Activated naive CD8-positive, alpha-beta T cell treated with anti-CD3 and anti-CD28 coated beads for 36 hours (primary cell): ENCODE measurements at places on chromosomes 6 and 20.

- no peak overlapping the region for H3K27ac ChIP-seq
- H3K4me3 ChIP-seq: no peak overlapping the region
- no peaks in the 10 kb centered on the region for H3K27me3 ChIP-seq
- no peaks in the 10 kb centered on the region for H3K36me3 ChIP-seq
- no peak for DNase-seq
These were observed 391.6 kb downstream of the TAF4 start for GRCh38 chr20:61674121-61674520.

DNA sequence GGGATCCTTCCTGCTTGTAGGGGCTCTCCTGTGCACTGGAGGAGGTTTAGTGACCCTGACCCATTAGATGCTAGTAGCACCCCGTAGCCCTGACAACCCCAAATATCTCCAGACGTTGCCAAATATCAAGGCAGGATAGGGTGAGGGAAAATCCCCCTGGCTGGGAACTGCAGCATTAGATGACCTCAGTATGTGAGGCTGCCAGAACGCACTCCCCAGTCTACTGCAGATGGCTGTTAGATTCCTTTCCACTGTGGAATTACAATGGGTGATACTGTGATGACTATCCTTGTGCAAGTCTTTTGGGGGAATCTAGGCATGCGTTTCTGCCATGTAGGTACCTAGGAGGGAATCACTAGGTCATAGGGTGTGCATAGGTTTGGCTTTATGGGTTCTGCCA lies 226.3 kb upstream of the KCNG1 start:
- H3K4me3 ChIP-seq: no peak overlapping the region
- no peak for DNase-seq
- H3K4me1 ChIP-seq: no peaks in the 10 kb centered on the region
- H3K27ac ChIP-seq: no peak overlapping the region

- peaks cover 6% of the 10 kb centered on the region for H3K4me1 ChIP-seq
- no peak overlapping the region for H3K27ac ChIP-seq
- H3K36me3 ChIP-seq: no peaks in the 10 kb centered on the region
- no peak for DNase-seq
- no peak overlapping the region for H3K4me3 ChIP-seq
- H3K27me3 ChIP-seq: peaks cover 27% of the 10 kb centered on the region
These were observed 59.9 kb upstream of the TENT5A start for GRCh38 chr6:81812401-81812800.

GRCh38 chr20:63539092-63539430 lies 1.9 kb upstream of the PTK6 start:
- no peak for DNase-seq
- no peak overlapping the region for H3K4me3 ChIP-seq
- no peak overlapping the region for H3K27ac ChIP-seq
- no peaks in the 10 kb centered on the region for H3K27me3 ChIP-seq
- H3K36me3 ChIP-seq: no peaks in the 10 kb centered on the region
- H3K4me1 ChIP-seq: peaks cover 5% of the 10 kb centered on the region

DNA sequence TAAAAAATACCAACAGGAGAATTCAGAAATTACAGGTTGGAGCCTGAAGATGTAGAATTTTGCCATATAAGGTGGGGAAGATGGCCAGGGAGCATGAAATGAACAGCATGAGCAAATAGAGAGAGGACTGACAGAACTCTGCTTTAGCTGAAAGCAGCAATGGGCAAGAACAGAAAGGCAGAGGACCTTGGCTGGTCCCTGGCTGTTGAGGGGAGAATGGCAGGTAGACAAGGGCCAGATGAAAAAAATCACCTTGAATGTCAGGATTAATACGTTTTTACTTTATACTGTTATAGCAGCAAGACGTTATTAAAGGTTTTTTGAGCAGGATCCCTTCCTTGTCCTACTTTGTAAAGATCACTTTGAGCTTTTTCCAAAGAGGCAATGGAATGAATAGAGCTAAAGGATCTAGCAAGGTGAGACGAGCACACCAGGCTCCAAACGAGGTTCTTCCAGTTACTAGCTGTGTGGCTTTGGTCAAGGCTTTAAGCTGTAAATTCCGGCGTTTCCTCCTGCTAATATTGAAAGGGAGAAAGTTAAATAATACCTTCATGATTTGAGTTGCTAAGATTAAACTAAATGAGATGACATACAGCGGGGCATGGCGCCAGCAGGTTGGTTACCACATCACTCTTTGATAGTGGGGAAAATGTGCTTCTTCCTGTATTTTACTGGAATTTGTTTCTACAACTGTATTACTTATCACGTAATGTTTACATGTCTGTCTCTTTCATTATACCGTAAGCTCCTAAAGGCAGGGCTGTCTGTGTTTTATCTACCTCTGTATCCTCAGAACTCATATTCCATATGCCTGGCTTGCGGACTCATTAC lies 776 bp downstream of the PPIL1 start:
- peaks cover 42% of the 10 kb centered on the region for H3K36me3 ChIP-seq
- peak overlapping the region; percentile 100 for H3K27ac ChIP-seq
- peaks cover 42% of the 10 kb centered on the region for H3K4me1 ChIP-seq
- H3K4me3 ChIP-seq: peak overlapping the region; percentile 97
- no peaks in the 10 kb centered on the region for H3K27me3 ChIP-seq

DNA sequence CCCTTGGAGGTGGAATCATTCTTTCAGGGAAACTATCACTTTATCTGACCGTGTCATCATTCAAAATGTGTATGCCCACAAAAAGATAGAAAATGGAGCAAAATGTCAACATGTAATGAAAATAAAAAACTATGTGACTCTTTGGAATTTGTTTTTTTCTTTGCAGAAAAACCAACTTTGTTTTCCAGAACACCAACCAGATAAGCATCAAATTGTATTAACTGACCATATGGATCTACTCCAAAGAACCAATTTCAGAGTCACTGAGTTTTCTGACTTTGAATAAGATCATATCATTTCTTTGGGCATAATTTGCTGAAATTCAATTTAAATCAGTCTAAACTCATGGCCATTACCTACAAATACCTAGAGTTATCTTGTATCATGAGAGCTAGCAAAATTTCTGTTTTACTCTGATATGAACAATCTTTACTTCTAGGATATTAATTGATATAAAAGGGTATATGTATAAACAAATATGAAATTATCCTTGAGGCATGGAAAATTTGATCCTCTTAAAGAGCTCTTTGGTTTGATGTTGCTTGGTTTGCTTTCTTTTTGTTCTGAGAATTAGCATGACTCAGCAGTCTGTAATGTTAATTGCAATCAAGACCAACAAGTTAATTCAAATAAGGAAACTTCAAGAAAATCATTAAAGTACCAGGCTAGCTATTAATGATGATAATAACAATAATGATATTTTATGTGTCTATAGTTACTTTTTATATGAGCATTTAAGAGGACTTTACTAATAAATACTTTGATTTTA lies 444.4 kb upstream of the MARCKS start:
- no peaks in the 10 kb centered on the region for H3K4me1 ChIP-seq
- no peak overlapping the region for H3K4me3 ChIP-seq
- H3K27ac ChIP-seq: no peak overlapping the region
- no peaks in the 10 kb centered on the region for H3K36me3 ChIP-seq
- no peaks in the 10 kb centered on the region for H3K27me3 ChIP-seq

DNA sequence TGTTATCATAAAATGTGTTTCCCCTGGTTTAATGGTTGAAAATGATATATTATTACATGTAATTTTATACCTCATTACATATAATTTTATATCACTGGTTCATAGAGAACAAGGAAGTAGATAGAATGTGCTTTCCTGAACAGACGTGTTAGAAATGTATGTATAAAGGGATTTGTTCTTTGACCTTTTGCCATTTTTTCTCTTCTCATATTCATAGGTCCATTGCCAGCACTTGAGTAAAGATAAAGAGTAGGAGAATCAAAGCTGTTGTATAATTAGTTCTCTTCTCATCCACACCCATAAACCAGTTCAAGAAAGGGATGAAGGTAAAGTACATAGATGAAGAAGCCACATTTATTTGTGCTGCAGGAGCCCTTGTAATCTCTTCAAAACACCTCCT lies 46.7 kb downstream of the RNF217 start:
- H3K27me3 ChIP-seq: peaks cover 11% of the 10 kb centered on the region
- DNase-seq: no peak
- no peaks in the 10 kb centered on the region for H3K36me3 ChIP-seq
- no peak overlapping the region for H3K4me3 ChIP-seq

- no peaks in the 10 kb centered on the region for H3K27me3 ChIP-seq
- H3K4me1 ChIP-seq: peaks cover 4% of the 10 kb centered on the region
- no peak for DNase-seq
- H3K27ac ChIP-seq: no peak overlapping the region
These were observed 164.9 kb downstream of the ARHGAP18 start for GRCh38 chr6:129544892-129545612.

DNA sequence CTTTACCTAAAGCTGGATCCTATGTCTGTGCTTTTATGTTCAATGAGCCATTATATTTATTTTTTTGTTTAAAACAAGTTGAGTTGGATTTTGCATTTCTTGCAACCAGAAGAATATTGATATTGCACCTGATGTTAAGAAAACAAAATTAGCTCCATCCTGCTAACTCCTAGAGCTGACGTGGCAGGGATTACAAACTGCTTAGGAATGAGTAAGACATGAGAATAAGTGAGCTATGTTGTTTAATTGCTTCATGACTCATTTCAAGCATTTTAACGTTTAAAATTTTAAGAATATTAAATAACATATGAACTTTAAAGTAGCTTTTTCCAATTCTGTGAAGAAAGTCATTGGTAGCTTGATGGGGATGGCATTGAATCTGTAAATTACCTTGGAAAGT lies 663.5 kb downstream of the EPM2A start:
- no peak for DNase-seq
- no peak overlapping the region for H3K4me3 ChIP-seq
- peaks cover 27% of the 10 kb centered on the region for H3K27me3 ChIP-seq
- no peaks in the 10 kb centered on the region for H3K4me1 ChIP-seq
- no peaks in the 10 kb centered on the region for H3K36me3 ChIP-seq

DNA sequence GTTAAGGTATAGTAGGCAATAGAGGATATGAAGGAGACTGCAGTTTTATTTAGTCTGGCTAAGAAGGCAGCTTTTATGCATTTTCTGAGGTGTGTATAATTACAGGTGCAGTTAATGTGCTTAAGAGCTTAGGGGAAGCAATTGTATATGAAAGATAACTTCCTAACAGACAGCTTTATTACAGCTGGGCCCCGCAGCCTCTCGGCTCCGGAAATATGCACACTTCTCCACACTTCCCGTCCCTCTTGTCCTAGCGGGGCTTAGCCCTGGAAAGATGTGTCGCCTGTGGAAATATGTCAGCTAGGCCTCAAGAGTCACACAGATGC lies 178.4 kb upstream of the ARID1B start:
- no peak overlapping the region for H3K4me3 ChIP-seq
- no peak overlapping the region for H3K27ac ChIP-seq
- H3K27me3 ChIP-seq: no peaks in the 10 kb centered on the region
- no peaks in the 10 kb centered on the region for H3K36me3 ChIP-seq
- H3K4me1 ChIP-seq: peaks cover 2% of the 10 kb centered on the region

- no peak for DNase-seq
- H3K27me3 ChIP-seq: peaks cover 12% of the 10 kb centered on the region
- H3K4me1 ChIP-seq: no peaks in the 10 kb centered on the region
- H3K27ac ChIP-seq: no peak overlapping the region
These were observed 84.3 kb upstream of the THBS2 start for GRCh38 chr6:169337886-169338445.

DNA sequence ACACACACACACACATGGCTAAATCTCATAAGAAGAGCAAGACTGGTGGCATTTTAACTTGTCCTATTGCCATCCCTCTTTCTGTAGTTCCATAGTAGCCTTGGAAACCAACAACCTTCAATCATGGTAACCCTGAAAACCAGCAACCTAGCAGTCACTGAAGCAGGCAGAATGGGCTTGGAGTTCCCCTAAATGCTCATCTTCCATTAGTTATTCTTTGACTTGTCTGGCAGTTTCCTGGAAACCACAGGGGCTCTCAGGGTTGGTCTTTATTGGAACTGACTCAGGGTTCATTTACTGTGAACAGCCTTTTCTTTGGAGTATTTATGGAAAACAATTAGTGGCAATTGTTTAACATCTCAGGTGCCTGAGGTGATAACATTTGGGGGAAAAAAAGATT lies 19.4 kb upstream of the BRPF3 start:
- H3K27me3 ChIP-seq: no peaks in the 10 kb centered on the region
- H3K4me3 ChIP-seq: no peak overlapping the region
- H3K27ac ChIP-seq: peak overlapping the region; percentile 49
- H3K4me1 ChIP-seq: peaks cover 9% of the 10 kb centered on the region
- peak; percentile 26 for DNase-seq
- peaks cover 41% of the 10 kb centered on the region for H3K36me3 ChIP-seq

DNA sequence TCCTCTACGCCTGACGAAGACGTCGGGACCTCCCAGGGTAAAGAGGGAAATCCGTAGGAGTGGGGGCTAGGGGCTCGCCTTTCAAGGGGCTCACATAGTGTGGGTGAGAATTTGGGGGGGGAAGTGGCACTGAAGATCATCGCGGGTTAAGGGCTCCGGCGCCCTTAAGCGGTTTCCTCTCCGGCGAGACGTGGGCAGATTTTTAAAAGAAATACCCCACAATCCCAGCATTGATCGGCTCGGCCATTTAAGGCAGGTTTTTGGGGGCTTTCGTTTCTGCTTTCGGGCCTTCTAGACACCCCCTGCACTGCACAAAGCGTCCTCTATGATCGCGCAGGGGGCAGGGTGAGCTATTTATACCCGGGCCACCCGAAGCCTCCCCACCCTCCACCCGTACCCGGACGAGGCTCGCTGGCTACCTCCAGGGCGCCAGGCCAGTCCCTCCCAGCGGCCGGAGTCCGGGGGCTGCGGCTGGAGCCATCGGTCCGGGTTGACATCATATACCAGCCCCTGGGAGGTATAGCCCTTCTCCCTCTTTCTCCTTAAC lies 1.2 kb downstream of the NKX2-2 start:
- no peak for DNase-seq
- H3K4me1 ChIP-seq: peaks cover 24% of the 10 kb centered on the region
- no peak overlapping the region for H3K27ac ChIP-seq
- H3K36me3 ChIP-seq: no peaks in the 10 kb centered on the region
- no peak overlapping the region for H3K4me3 ChIP-seq
- peaks cover 96% of the 10 kb centered on the region for H3K27me3 ChIP-seq
